Brain (organoid and tissue), 16 donors: ENCODE measurements at places on chromosomes 7 and 10. TPM values are rescaled to one million over a fixed set of nuclear protein-coding genes. Genes with fewer than 3 reads are reported as not detected.

ADCK2 gene
- 45.7 TPM for polyA plus RNA-seq

NODAL gene
- 1.3 TPM for polyA plus RNA-seq

MAT1A gene
- 0.39 TPM for polyA plus RNA-seq

OIT3 gene
- polyA plus RNA-seq = not detected

BEND7 gene
- polyA plus RNA-seq = 33.2 TPM

PAPOLB gene
- not detected for polyA plus RNA-seq

PPP1R17 gene
- polyA plus RNA-seq = 0.46 TPM

BTBD16 gene
- 0.97 TPM for polyA plus RNA-seq

SFRP5 gene
- polyA plus RNA-seq = 1.9 TPM

DNAH11 gene
- polyA plus RNA-seq = not detected

ABCB1 gene
- polyA plus RNA-seq = 8.5 TPM

CYP3A7 gene
- polyA plus RNA-seq = not detected

ZNF488 gene
- polyA plus RNA-seq = 22.1 TPM

HYCC1 gene
- polyA plus RNA-seq = 0.80 TPM

FAM25G gene
- not detected for polyA plus RNA-seq

WNT8B gene
- polyA plus RNA-seq = 0.80 TPM

OR13A1 gene
- not detected for polyA plus RNA-seq

MLXIPL gene
- polyA plus RNA-seq = 4.0 TPM

HOXA4 gene
- polyA plus RNA-seq = 1.1 TPM

NRG3 gene
- polyA plus RNA-seq = 3.0 TPM

SPDYE1 gene
- polyA plus RNA-seq = not detected

CACNA2D1 gene
- 4.6 TPM for polyA plus RNA-seq

TCF7L2 gene
- polyA plus RNA-seq = 6.1 TPM

CTAGE8 gene
- 0.24 TPM for polyA plus RNA-seq

SFTPA2 gene
- polyA plus RNA-seq = 0.29 TPM

FBXL13 gene
- 0.24 TPM for polyA plus RNA-seq

SLC37A3 gene
- polyA plus RNA-seq = 13.4 TPM

MRLN gene
- not detected for polyA plus RNA-seq

CTAGE4 gene
- 0.12 TPM for polyA plus RNA-seq

OR2A1 gene
- not detected for polyA plus RNA-seq

SORCS1 gene
- 0.71 TPM for polyA plus RNA-seq

ATOH7 gene
- polyA plus RNA-seq = 1.4 TPM

SFTPA1 gene
- not detected for polyA plus RNA-seq

LIPK gene
- not detected for polyA plus RNA-seq

EVX1 gene
- polyA plus RNA-seq = 0.27 TPM

TBL2 gene
- 25.0 TPM for polyA plus RNA-seq

GIMAP4 gene
- 8.7 TPM for polyA plus RNA-seq

PTPRZ1 gene
- 26.3 TPM for polyA plus RNA-seq

PRPF18 gene
- polyA plus RNA-seq = 19.6 TPM

LOXL4 gene
- polyA plus RNA-seq = 0.25 TPM

MET gene
- 27.7 TPM for polyA plus RNA-seq

FEZF1 gene
- 0.15 TPM for polyA plus RNA-seq

AP1S1 gene
- 127 TPM for polyA plus RNA-seq

PDE6C gene
- polyA plus RNA-seq = not detected

HOXA1 gene
- not detected for polyA plus RNA-seq

RTKN2 gene
- polyA plus RNA-seq = 1.6 TPM

PRKCQ gene
- polyA plus RNA-seq = 5.1 TPM

CPN1 gene
- not detected for polyA plus RNA-seq

RPEL1 gene
- not detected for polyA plus RNA-seq

TRIM4 gene
- polyA plus RNA-seq = 30.8 TPM

KIAA1217 gene
- polyA plus RNA-seq = 1.7 TPM

ARMC3 gene
- polyA plus RNA-seq = 1.6 TPM

WEE2 gene
- polyA plus RNA-seq = not detected

CELF2 gene
- polyA plus RNA-seq = 19.5 TPM

IDI1 gene
- 34.8 TPM for polyA plus RNA-seq

BICC1 gene
- polyA plus RNA-seq = 0.49 TPM
